ENCODE measurements at places on chromosomes 1 and 21.
A peak's percentile ranks its signal among the peaks of the same experiment; 100 is the strongest.

GRCh38 chr1:235971571-235972310 is 93.1 kb downstream of the NID1 start:
- DNase-seq = peak; percentile 89
- no peaks in the 10 kb centered on the region for H3K27me3 ChIP-seq
- H3K4me3 ChIP-seq = peak overlapping the region; percentile 75

DNA sequence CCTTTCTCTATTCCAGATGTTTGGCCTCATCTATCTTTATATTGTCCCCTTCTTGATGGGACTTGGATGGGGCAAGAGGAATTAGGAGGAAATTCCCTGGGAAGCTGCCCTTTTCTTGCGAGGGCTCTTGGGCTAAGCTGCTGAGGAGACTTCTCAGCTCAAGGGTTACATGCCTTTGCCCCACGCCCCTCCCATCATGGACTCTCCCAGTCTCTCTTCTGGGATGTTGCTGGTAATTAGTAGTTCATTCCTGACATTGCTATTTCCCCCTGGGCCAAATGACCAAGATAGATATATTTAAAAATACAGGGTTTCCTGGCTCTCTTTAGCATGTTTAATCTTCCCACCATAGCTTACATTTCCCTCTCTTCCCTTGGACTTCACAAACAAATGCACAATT is 90.6 kb upstream of the RALGPS2 start:
- peaks cover 2% of the 10 kb centered on the region for H3K27me3 ChIP-seq
- no peaks in the 10 kb centered on the region for H3K4me1 ChIP-seq
- no peak overlapping the region for H3K4me3 ChIP-seq
- H3K27ac ChIP-seq = no peak overlapping the region
- no peaks in the 10 kb centered on the region for H3K36me3 ChIP-seq

GRCh38 chr1:47460040-47460439 is 22.2 kb downstream of the FOXD2 start:
- H3K36me3 ChIP-seq = no peaks in the 10 kb centered on the region
- no peak overlapping the region for H3K4me3 ChIP-seq
- H3K27ac ChIP-seq = no peak overlapping the region
- H3K4me1 ChIP-seq = no peaks in the 10 kb centered on the region
- no peak for DNase-seq

- no peak overlapping the region for H3K27ac ChIP-seq
- H3K4me1 ChIP-seq = no peaks in the 10 kb centered on the region
- DNase-seq = no peak
- no peaks in the 10 kb centered on the region for H3K27me3 ChIP-seq
Measured at GRCh38 chr1:216186816-216187215, 236.4 kb downstream of the USH2A start.

GRCh38 chr21:45336870-45337269 is 49.2 kb upstream of the POFUT2 start:
- no peak overlapping the region for H3K4me3 ChIP-seq
- H3K4me1 ChIP-seq = no peaks in the 10 kb centered on the region
- H3K27me3 ChIP-seq = peaks cover 14% of the 10 kb centered on the region
- no peaks in the 10 kb centered on the region for H3K36me3 ChIP-seq
- no peak overlapping the region for H3K27ac ChIP-seq

GRCh38 chr1:76657623-76658022 is 209.7 kb upstream of the ST6GALNAC5 start:
- H3K27ac ChIP-seq = no peak overlapping the region
- no peaks in the 10 kb centered on the region for H3K36me3 ChIP-seq
- DNase-seq = no peak
- no peaks in the 10 kb centered on the region for H3K4me1 ChIP-seq
- no peak overlapping the region for H3K4me3 ChIP-seq
- H3K27me3 ChIP-seq = peaks cover 5% of the 10 kb centered on the region

DNA sequence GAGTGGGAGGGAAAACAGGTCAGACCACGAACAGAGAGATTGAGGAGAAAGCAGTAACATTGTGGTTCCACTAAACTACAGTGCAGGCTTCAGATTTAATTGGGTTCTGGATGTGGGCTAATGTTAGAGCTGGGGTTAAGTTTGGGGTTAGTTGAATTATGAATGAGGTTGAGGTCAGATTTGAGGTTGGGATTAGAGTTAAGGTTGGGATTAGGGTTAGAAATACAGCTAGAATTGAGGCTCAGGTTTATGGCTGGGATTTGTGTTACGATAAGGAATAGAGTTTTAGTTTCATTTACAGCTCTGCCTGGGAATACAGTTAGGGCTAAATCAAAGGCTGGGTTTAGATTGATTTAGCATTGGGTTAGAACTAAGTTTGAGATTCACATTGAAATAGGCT is 1.8 kb upstream of the VSIG8 start:
- no peak overlapping the region for H3K27ac ChIP-seq
- H3K4me1 ChIP-seq = peaks cover 21% of the 10 kb centered on the region
- DNase-seq = no peak
- peaks cover 5% of the 10 kb centered on the region for H3K27me3 ChIP-seq

DNA sequence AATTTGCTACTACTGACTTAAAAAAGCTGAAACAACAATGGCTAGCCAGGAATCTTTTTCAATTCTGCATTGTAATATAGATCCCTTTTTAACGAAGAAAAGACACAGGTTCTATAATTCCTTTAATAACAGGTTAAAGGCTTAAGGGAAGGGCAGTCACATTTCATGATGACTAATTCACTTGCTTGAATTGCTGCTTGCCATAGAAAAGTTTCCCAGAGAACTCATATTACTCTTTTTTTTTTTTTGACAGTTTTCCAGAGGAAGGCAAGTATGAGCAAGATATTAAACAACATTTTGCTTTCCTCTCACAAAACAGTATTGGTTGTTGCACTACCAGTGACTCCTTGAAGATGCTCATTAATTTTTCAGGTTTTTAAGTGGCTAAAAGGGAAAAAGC is 60.9 kb downstream of the IL23R start:
- peaks cover 2% of the 10 kb centered on the region for H3K4me1 ChIP-seq
- H3K27ac ChIP-seq = no peak overlapping the region
- H3K4me3 ChIP-seq = no peak overlapping the region
- H3K27me3 ChIP-seq = peaks cover 17% of the 10 kb centered on the region
- no peak for DNase-seq
- no peaks in the 10 kb centered on the region for H3K36me3 ChIP-seq

GRCh38 chr1:240239309-240239708 is 147.6 kb downstream of the FMN2 start:
- H3K27me3 ChIP-seq = no peaks in the 10 kb centered on the region
- no peaks in the 10 kb centered on the region for H3K4me1 ChIP-seq
- H3K36me3 ChIP-seq = no peaks in the 10 kb centered on the region
- H3K27ac ChIP-seq = no peak overlapping the region
- DNase-seq = no peak
- no peak overlapping the region for H3K4me3 ChIP-seq
